ENCODE measurements at places on chromosomes 4 and X.
A peak's percentile ranks its signal among the peaks of the same experiment; 100 is the strongest.

GRCh38 chr4:4225915-4226605 lies 669 bp downstream of the OTOP1 start:
- no peak for DNase-seq

DNA sequence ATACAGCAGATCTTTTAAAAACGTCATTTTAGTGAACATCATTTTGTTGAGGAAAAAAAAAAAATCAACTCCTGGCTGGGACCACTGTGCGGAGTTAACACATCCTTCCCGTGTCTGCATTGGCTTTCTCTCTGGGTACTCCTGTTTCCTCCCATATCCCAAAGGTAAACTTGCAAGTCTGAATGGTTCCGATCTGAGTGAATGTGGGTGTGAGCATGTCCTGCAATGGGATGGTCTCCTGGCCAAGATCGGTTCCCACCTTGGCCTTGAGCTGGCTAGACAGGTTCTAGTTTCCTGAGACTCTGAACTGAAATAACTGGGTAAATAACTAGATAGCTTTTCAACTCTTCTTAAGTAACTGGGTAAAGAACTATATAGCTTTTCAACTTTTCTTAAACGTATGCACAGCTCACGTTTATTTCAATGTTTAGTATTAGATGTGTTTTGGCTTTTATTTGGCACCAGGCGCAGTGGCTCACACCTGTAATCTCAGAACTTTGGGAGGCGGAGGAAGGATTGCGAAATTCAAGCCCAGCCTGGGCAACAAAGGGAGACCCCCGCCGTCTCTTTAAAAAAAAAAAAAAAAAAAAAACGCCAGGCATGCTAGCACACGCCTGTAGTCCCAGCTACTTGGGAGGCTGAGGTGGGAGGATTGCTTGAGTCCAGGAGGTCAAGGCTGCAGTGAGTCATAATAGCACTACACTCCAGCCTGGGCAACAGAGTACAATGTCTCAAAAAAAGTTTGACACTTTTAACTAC lies 14.0 kb downstream of the RBMX start:
- no peak for DNase-seq

GRCh38 chr4:144903953-144904711 lies 193.9 kb downstream of the ANAPC10 start:
- DNase-seq, result no peak

- no peak for DNase-seq
These were observed 195.6 kb upstream of the TACR3 start for GRCh38 chr4:103915224-103915869.

- DNase-seq, result peak; percentile 4
These were observed 15.1 kb downstream of the CSF2RA start for GRCh38 chrX:1283741-1284140.

- DNase-seq, result no peak
These were observed 6.4 kb upstream of the PROM1 start for GRCh38 chr4:16090096-16090705.

DNA sequence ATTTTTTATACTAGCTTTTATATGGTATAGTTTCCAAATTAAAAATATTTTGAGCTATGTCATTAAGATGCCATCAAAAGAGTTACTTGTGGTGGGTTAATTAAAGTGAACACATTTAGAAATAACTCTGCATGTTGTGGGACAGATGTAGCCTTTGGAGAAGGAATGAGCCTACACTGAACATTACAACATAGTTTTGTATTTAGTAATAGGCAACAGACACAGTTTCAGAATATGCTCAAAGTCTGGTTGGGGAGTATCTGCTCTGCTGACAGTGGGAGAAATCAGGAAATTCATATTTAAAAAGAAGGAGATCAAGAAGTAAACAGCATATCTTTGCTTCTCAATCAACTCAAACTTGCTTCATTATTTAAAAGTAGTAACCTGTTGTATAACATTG lies 23.7 kb downstream of the EMCN start:
- no peak for DNase-seq

DNA sequence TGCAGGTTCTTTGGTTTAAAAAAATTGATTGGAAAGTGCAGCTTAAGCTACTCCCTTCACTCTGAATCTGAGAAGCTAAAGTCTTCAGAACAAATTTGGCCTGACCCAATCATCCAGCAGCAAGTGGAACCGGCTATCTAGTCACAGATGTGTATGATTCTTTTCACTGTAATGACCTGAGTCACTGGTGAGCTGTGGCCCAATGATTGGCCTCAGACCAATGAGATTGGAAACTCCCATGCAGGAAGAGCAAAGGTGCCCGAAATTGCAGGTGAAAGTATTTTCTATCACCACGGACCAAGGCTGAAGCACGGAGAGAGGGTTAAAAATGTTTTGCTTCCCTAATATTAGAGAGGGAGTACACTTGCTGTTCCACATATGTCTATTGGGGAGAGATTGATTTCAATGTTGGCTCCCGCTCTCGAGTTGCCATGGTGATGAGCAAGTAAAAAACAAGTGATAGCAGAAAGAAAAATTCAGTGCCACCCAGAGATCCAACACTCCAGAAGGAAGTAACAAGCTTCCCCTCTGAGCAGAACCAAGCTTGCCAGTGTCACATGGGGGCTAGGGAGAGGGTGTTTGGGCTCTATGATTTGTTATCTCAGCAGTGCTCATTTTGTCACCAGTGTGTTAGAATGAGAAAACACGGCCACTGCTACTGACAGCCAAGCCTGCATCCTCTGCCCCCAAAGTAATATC lies 11.2 kb downstream of the RIPPLY1 start:
- DNase-seq, result no peak

DNA sequence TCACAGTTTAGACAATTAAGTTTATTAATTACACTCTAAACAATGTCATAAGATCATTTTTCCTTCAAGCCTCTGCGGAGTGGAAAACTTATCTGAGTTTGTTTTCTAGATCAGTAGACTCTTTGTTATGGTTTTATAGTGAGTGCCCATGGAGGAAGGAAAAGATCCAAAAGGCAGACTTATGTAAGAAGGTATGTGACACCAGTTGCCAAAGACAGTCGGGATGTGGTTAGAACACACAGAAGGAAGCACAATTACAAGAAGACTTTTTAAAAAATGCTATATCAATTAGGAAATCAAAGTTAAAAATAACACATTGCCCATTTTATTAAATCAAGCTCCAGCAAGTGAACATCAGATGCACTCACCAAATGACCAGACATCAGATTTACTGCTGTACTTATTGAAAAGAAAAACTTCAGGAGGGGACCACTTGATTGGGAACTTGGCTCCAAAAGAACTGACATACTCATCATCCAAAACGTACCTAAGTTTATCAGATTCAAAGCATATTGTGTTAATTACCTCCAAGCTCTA lies 57.1 kb downstream of the NIPAL1 start:
- no peak for DNase-seq

DNA sequence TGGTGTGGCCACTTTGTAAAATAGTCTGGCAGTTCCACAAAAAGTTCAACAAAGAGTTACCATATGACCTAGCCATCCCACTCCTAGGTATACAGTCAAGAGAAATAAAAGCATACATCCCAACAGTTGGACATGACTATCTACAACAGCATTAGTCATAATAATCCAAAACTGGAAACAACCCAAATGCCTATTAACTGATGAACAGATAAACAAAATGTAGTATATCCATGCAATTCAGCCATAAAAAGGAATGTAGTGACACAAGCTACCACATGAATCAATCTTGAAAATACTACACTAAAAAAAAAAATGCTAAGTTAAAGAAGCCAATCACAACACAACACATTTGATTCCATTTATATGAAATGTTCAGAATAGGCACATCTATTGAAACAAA lies 16.1 kb downstream of the MED14 start:
- DNase-seq, result no peak

GRCh38 chrX:45323387-45323786 lies 122.7 kb upstream of the DIPK2B start:
- no peak for DNase-seq
